ENCODE measurements at places on chromosomes 4 and X.

GRCh38 chr4:150368667-150369066 lies 213.3 kb upstream of the MAB21L2 start:
- no peak for DNase-seq

GRCh38 chrX:153460826-153461225 lies 9.6 kb downstream of the HAUS7 start:
- DNase-seq = peak; percentile 40

- no peak for DNase-seq
Observed at GRCh38 chrX:123859409-123859845, 426 bp upstream of the XIAP start.

DNA sequence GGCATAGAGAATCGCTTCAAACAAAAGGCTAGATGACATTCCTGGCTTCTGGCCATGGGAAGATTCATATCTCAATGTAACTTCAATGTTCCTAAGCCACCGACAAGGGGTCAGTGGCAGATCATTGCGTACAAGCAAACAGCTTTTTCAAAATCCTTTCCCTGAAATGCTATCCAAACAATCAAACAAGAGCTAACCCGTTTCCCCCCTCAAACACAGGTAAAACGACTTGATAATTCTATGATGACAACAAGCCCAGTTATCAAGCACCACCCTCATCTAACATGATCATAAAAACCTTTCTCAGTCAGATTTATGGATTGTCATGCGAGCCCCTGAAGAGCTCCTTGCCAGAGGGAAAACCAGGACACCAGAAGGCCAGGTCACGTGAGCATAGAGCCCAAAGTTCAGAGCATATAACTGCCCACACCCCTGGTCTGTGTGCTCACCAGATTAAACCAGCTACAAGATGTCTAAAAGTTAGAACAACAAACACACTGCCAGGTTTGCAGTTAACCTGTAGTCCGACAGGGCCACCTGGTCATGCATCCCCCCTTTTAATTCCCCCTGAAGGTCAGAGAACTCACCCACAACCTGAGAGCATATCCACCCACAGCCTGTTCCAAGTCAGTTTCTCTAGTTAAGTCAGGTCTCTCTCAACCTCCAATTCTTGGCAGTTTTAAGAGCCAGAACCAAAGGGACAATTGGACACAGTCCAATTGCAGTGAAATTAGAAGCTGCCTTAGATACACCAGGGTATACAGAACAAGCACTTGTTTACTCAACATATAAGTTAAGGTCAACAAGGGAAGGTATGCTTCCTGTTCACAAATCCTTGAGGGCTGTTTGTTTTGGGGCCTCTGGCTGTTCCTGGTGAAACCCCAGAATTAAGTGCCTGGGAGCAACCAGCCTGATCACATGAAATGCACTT lies 248.1 kb upstream of the PPARGC1A start:
- no peak for DNase-seq

- DNase-seq = peak; percentile 57
Observed at GRCh38 chr4:184475096-184475461, 729 bp upstream of the IRF2 start.

GRCh38 chrX:70834589-70834988 lies 73.9 kb downstream of the TEX11 start:
- no peak for DNase-seq

DNA sequence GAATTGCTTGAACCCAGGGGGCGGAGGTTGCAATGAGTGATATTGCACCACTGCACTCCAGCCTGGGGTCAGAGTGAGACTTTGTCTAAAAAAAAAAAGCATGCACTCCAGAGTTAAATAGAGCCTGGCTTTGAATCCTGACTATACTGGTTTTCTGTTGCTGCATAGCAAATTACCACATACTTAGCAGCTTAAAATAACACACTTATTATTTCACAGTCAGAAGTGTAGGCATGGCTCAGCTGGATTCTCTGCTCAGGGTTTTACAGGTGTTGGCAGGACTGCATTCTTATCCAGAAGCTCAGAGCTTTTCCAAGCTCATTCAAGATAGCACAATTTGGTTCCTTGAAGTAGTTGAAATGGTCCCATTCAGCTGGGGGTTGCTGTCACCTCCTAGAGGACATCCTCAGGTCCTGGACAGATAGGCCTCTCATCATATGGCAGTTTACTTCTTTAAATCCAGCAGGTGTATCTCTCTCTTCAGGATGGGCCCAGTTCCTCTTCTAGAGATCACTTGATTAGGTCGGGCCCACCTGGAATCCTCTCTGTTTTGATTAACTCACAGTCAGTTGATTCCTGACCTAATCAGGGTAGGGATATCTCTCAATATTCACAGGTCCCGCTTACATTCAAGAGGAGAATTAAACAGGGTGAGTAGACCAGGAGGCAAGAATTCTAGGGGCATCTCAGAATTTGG lies 26.8 kb downstream of the DOCK11 start:
- DNase-seq = no peak

DNA sequence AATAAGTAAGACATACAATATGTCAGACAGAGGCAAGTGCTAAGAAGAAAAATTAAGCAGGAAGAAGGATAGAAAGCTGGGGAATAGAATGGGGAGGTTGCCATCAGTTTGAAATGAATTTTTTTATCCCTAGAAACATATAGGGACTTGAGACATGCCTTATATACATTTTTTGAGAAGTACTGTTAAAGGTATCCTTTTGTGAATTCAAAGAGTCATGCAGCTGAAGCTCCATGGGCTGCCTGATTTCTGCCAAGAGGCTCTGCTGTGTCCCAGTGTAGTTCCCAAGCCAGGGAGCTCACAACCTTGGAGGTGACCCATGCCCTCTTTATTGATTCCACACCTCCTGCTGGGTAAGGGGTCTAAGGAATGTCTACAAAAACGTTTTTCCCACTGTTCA lies 564.6 kb upstream of the DIPK2B start:
- no peak for DNase-seq

GRCh38 chr4:18394656-18395055 lies 373.1 kb upstream of the LCORL start:
- DNase-seq = no peak

DNA sequence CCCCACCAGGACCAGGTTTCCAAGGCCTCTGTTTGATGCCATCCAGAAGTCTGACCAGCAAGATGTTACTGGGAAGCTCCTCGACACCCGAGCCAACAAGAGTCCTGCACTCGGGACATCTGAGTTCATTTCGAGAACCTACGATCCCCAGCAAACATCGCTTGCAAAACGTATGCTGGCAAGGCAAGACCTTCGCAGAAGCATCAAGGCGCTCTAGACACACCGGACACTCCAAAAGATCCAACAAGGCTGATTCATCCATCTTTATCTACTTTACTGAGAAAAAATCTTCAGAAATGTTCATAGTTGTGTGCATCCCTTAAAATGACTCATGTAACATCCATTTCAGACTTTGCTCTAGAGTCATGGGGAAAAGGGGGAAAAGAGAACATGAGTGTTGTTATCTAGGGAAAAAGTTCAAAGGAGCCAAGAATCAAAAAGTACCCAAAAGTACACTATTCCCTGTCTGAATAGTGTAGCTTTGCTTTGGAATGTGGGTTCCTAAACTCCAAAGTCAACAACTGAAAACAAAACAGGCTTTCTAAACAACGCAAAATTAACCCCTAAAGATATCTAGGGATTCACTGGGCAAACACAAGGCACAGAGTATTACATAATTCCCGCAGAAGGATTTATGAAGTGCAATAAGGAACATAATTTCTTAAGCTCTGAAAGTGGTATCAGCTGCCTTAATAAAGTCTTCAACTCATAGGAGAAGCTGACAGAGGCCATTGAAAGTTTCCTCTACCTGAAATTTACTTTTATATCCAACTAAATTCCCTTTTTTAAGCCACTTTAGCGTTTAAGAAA lies 1.6 kb downstream of the SH3RF1 start:
- no peak for DNase-seq

DNA sequence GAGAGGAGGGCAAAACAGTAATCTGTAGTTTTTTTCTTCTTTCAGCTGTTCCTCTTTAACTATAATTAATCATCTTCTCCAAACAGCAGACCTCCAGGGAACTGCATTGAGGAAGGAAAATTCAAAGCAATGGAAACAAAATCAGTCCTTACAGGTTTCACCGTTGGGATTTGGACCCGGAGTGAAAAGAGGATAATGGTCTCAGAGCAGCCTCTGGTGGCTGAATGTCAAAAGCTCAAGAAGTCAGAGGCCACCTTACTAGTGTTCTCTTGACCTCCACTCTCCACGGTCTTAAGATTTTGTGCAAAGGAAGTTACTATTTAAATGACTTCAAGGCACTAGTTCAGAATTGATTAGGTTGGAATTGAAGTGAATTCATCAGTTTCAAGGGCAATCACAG lies 16.0 kb upstream of the MID1 start:
- DNase-seq = no peak

- no peak for DNase-seq
Observed at GRCh38 chr4:78710536-78710935, 65.6 kb upstream of the BMP2K start.

- DNase-seq = no peak
Observed at GRCh38 chr4:73978886-73979285, 2.9 kb downstream of the PF4 start.

GRCh38 chr4:119314356-119314755 lies 7.6 kb downstream of the FABP2 start:
- DNase-seq = no peak

- DNase-seq = no peak
Observed at GRCh38 chr4:32986236-32986635, 2266.1 kb downstream of the PCDH7 start.

GRCh38 chrX:44914532-44915198 lies 41.7 kb downstream of the KDM6A start:
- no peak for DNase-seq

GRCh38 chrX:129239371-129239770 lies 283.9 kb downstream of the SMARCA1 start:
- DNase-seq = no peak

DNA sequence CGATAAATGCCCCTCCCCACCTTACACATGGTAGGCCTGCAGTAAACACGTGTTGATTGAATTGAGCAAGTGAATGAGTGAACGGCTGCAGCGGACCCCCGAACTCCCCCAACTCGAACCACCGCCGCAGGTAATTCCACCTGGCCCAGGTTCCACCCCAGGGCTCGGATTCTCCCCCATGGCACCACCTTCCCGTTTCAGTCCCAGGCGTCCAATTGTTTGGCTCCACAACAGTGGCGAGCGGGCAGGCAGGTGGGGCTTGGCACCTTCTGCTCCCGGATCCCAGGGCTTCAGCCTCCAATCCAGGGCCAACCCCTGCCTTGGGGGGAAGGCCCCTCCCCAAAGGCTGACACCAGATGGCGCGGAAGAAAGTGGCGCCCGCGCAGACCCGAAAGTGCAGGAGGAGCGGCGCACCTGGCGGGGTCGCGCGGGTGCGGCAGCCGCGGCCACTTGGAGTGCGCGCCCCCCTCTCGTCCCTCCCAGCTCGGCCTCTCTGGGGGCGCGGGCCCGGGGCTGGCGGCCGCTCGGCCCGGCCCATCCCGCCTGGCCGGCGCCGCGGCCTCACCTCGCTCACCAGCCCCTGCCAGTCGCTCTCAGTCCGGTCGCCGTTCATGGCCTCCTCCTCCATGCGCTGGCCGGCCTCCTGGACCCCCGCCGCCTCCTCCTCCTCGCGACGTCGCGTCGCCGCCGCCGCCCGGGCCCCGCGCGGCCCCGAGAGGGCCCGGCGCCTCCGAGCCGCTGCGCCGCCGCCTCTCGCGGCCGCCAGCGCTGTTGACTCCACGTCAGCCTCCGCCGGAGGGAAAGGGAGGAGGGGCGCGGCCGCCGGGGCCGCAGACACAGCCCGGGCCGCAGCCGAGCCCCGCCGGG lies at the start of gene CCDC149:
Gene CCDC149 (minus strand): TSS at position 791 of the 867 bp plus-strand sequence. CDS start 178 bp downstream, at position 613.
- no peak for DNase-seq

Data from stimulated activated CD8-positive, alpha-beta memory T cell treated with anti-CD3 and anti-CD28 coated beads, Interleukin-2, amount 100 ng/mL, for 48 hours (primary cell).